Left lobe of liver (tissue), 2 donors: ENCODE measurements at places on chromosomes 2 and 18.
A peak's percentile ranks its signal among the peaks of the same experiment; 100 is the strongest.

DNA sequence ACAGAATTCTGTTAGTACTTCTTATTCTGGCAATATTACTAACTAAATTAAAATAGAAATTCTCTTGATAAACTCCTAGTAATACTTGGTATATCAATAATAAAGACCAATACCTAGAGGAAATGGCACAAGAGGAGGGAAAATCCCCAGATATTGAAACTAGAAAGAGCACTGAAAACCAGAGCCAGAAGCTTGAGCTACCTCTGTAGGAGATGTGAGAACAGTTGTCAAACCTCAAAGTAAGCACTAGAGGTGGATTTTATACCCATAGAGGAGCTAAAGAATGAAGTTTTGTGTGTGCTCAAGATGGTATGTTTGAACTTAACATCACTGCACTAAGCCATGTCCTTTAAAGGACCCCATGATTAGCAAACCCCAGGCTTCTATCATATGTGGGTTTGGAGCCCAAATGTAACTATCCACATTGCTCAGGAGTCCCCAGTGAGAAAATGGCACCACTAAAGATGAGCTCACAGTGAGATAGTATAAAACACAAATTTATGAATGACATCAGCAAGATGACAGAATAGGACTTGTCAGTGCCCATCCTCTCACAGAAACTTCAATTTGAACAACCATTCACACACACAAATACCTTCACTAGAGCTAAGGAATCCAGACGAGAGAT lies 122.1 kb downstream of the PKP4 start:
- no peak for DNase-seq

DNA sequence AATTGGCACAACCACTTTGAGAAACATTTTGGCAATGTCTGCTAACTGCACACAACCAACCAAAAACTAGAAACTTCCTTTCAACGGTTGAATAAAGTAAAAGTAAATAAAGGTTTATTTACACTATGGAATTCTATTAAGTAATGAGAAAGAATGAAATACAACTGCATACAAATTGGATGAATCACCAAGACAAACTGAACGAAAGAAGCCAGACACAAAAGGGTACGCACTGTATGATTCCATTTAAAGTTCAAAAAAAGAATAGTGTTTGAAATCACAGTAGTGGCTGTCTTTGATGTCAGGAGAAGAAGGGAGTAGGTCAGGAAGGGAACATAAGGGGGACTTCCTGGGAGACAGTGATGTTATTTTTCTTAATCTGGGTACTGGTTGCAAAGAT lies 46.5 kb upstream of the SULT1C3 start:
- DNase-seq, result no peak

DNA sequence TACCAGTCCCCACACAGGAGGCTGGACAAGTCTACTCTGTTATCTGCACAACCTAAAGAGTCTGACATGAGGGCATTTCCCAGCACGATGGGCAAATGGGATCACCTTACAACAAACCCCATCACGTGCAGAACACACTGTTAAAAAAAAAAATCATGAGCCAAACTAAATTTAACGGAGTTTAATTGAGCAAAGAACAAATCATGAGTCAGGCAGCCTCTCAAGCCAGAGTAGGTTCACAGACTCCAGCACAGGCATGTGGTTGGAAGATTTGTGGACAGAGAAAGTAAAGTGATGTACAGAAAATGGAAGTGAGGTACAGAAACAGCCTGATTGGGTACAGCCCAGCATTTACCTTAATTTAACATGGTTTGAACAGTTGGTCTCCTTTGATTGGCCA lies 59.9 kb downstream of the KYNU start:
- no peak for DNase-seq

GRCh38 chr2:183069174-183069573 lies 9.4 kb upstream of the DUSP19 start:
- no peak for DNase-seq

GRCh38 chr18:62863579-62864001 lies 148.2 kb downstream of the PHLPP1 start:
- DNase-seq, result no peak

- DNase-seq, result no peak
These were observed 694.9 kb upstream of the KLHL29 start for GRCh38 chr2:22690096-22690495.

DNA sequence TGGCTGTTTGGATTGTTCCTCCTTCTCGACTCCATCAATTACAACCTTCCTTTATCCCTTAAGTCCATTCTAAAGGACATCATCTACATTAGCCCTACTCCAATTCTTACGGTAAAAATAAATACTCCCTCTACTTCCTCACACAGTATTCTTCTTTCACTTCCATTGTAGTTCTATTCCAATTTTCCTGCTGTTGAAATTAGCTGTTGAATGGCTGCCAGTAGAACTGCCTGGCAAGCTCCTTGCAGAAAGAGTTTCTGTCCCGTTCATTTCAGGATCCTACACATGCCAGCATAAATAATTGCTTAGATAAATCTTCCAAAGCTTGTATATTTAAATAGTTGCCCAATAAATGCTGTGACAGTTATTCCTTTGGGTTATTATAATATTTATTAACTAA lies 459.3 kb upstream of the TRIB2 start:
- DNase-seq, result no peak

DNA sequence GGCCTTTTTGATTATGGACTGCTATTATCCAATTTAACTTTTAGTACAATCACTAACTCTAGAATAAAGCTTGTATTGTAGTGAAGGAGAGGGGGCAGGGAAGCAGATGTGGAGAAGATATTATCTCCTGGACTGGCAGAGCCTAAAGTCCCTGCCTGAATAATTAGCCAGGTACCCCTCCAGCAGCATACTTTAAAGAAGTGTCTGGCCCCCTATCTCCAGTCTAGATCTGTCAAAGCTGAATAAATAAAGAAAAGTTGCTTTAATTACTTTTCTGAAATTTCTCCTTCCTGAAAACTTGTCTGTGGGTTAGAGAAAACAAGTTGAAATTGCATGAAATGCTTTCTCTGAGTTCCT lies 258.2 kb downstream of the SLC8A1 start:
- DNase-seq, result no peak

DNA sequence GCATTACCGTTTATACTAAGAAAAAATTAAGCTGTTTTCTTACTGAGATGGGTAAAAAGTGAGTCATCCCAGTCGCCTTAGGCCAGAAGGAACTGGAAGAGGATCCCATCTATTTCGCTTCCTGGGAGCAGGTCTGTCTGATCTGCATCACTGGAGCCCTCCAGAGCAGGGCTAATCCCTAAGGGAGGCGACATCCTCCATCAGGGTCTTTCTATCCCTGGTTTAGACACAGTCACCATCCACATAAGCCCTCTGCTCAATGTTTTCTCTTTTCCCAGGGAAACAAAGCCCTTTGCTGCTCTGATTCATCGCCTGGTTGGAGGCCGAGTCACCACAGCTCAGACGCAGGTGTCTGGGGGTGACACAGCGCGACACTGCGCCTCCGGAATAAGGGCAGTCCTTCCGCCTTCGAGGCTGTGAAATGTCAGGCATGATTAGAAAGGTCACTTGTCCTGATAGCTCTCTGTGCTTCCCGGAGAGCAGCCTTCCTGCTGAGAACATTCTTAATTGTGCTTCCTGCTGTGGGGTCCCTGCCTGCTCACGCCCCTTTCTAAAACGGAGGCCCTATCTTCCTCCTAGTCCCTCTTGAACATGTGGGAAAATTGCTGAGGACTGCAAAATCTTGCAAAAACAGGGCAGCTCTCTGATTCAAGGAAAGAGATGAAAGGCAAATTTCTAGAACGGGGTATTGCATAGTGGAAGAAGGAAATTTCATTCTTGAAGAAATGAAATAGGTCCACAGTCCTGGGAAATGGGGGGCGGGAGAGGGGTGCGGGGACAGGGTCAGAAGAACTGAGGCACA lies 56.3 kb downstream of the MARCHF4 start:
- DNase-seq, result no peak

- no peak for DNase-seq
These were observed 206.1 kb downstream of the KLHL29 start for GRCh38 chr2:23591111-23591510.

DNA sequence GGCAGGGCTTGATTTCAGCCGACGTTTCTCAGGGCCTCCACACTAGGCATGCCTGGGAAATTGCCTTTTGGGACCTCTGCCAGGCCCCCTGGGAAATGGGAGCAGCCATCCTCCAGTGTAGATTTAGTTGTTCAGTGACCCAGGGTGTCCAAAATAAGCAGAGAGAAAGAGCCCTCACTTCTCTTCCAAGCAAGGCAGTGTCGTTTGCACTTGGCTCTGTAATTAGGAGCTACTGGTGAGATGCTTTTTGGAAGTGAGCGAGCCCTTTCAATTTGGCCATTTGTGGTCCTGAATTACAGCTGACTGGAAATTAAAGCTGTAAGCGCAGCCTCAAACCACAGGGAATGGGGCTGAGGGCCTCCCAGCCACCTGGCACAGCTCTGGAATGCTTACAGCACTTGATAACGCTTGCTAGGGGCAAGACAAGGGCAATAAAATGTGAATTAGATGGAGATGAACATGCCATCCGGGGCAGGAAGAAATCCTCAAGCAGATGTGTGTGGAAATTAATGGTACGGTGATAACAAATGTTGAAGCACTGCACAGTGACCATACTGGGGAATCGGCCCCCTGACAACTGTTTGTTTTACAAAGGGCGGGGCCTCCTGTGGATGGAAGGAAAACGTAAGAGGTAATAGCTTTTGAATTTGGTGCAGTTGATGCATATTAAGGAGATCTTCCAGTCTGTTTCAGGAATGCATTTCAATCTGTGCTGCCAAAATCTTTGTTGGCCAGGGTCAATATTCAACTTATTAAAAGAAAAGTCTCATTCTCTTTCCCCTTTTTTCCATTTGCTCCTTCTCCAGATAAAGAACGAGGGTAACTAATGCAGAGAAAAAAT lies 173.1 kb downstream of the UXS1 start:
- DNase-seq, result no peak

GRCh38 chr18:30889519-30890301 lies 152.8 kb downstream of the DSC3 start:
- DNase-seq, result no peak

GRCh38 chr18:79511671-79512301 lies 116.1 kb downstream of the NFATC1 start:
- DNase-seq, result peak; percentile 41

- DNase-seq, result no peak
These were observed 3.1 kb downstream of the ADAM17 start for GRCh38 chr2:9552219-9553178.

GRCh38 chr2:60936757-60937156 lies 55.4 kb downstream of the REL start:
- no peak for DNase-seq

DNA sequence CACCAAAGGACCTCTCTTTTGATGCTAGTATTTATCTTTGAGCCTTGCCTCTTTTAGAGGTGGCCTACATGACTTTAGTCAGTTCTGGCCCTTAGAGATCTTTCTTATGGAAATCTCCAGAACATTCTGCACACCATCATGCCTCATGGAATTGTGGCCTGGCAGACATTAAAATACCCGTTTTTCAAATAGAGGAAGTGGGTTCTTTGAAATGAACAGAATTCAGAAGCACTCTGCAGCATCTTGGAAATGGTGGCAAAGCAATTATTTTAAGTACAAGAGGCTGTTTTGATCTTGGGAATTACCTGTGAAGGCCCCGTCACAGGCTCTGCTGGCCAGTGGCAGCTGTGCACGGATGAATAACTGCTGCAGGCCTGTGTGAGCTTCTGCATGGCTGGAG lies 40.7 kb upstream of the APCDD1 start:
- no peak for DNase-seq

DNA sequence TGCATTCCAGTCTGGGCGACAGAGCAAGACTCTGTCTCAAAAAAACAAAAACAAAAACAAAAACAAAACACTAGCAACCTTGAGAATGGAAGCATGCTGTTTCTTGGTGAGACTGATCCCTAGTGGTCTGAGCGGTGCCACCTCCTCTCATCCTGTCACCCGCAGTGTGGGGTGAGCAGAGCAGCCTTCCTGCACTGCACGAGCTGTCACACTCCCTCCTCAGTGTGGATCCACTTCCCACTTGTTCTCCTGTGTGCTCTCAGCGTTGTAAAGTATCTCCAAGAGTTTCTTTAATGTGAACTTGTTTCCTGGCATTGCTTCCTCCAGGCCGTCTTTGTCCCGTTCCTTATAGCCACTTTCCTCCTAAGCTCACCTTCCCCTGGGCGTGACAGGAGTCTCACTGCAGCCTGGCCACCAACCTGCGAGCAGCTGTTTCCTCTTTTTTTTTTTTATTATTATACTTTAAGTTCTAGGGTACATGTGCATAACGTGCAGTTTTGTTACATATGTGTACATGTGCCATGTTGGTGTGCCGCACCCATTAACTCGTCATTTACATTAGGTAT lies 220.5 kb downstream of the FAM210A start:
- no peak for DNase-seq

DNA sequence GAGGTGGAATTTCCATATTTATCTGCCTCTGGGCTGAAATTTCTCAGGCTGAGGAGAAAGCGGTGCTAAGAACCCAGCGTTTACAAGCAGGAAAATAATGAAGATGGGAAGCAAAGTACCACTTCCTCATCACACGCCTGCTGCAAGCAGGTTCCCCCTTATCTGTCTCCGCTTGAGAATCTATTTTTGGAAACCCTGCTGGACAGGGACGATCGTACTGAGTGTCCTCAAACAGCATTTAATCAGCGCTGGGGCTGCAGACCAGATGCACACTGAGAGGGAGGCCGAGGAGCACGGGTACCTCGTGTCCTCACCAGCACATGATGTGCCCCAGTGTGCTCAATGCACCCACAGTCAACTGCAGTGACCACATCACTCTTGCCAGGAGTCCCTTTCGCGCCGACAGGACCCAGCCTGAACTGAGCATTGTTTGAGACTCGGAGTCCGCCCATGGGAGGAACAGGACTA lies 160.4 kb downstream of the HDAC4 start:
- DNase-seq, result peak; percentile 60

- no peak for DNase-seq
These were observed 1152.9 kb downstream of the RPIA start for GRCh38 chr2:89844221-89844943.
